ENCODE measurements at places on chromosomes 6 and 20.

- DNase-seq, result no peak
Observed at GRCh38 chr6:25025919-25026301, 90.2 kb upstream of the RIPOR2 start.

DNA sequence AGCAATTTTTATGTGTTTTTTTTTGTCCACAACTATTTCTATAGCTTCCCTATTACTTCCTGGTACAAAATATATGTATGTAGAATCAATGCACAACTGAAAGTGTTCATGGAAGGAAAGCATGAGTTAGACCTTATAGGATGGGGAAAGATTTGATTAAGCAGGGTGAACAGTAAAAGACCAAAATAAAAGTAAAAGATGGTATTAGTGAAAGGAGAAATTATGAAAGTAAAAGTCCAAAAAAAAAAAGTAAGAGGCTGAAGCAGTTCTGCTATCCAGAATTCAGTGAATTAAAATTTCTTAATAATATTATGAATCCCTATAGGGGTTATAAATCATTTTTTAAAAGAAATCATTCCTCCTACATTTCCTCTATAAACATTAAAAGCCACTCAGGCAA, 114.3 kb downstream of the EPHA7 start:
- DNase-seq, result no peak

DNA sequence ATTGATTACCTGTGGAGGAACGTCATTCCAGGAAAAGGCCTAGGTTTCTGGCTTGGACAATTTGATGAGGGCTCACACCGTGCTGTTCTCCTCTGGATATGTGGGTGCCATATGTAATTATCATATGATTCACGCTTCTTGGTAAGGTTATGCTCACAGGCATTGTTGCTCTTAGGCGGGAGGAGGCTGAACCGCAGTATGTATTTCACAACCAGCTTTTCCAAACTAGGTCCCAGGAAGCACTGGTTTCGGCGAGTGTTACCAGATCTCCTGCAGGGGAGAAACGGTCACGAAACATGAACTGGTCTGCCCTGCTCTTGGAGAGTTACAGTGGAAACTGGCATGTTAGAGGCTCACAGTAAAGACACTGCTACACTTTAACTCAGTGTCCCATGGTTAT, 793 bp upstream of the FAM50B start:
- no peak for DNase-seq

DNA sequence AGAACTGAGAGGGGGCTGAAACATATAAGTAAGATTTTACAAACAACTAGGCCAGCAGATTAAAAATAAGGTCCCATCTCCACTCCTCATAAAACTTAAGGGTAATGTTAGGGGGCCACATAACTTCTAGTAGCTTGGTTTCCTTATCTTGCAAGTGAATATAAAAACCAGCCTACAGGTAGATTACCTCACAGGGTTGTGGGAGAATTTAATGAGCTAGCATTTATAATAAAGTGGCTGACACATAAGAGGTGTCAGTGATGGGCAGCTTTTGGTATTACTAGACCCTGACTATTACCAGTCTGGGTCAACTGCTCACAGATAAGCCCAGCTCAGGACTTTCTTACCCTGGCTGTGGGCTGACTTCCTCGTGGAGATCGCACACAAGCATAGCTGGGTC, 9.2 kb upstream of the PPP1R14C start:
- DNase-seq, result no peak

DNA sequence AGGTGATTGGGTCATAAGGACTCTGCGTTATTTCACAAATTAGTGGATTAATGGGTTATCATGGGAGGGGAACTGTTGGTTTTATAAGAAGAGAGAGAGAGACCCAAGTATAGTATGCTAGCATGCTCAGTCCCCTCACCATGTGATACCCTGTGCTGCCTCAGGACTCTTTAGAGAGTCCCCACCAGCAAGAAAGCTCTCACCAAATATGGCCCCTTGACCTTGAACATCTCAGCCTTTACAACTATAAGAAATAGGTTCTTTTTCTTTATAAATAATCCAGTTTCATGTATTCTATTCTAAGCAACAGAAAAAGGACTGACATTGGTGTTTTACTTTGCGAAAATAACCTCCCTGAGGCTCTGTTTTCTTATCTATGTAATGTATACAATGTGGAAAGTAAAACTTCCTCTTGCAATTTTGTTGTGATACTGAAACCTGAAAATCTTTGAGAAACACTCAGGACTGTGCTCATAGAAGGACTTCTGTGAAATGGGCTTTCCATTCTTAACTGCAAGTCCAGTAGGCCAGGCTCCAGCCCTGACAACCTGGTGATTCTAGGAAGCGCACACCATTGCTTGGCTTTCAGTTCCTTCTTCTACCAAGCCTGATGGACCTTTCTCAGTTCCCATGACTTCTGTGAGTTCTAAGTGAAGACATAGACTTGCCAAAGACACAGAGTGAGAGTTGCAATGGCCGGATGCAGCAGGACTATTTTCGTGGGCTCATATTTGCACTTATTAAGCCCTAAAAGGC, 21.9 kb downstream of the SIRPD start:
- DNase-seq, result no peak

DNA sequence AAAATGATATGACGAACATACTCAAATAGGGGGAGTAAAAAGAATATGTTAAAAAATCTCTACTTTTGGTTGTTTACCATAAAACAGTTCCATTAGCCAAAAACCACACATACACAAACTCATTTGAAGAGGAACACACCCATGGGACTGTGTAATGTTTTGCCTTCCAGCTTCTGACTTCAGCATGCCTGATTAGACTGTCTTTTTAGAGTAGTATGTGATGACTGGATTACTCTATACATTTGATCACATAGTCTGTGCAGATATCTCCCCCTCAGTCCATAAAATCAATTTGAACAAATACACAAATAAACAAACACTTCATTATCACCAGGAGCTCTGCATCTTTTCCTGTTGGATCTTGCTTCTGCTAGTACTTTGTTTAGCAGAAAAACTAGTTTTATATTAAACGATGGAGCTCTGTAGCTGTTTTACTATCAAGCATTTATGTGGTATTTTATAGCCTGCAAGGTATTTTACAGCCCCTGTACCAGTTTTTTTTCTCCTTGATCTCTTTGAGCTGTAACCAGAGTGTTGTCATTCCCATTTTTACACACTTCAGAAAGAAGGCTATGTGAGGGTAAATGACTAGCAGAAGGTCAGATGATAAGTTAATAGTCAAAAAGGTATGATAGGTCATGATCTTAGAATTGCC, 866.5 kb upstream of the MAP3K7 start:
- DNase-seq, result no peak

DNA sequence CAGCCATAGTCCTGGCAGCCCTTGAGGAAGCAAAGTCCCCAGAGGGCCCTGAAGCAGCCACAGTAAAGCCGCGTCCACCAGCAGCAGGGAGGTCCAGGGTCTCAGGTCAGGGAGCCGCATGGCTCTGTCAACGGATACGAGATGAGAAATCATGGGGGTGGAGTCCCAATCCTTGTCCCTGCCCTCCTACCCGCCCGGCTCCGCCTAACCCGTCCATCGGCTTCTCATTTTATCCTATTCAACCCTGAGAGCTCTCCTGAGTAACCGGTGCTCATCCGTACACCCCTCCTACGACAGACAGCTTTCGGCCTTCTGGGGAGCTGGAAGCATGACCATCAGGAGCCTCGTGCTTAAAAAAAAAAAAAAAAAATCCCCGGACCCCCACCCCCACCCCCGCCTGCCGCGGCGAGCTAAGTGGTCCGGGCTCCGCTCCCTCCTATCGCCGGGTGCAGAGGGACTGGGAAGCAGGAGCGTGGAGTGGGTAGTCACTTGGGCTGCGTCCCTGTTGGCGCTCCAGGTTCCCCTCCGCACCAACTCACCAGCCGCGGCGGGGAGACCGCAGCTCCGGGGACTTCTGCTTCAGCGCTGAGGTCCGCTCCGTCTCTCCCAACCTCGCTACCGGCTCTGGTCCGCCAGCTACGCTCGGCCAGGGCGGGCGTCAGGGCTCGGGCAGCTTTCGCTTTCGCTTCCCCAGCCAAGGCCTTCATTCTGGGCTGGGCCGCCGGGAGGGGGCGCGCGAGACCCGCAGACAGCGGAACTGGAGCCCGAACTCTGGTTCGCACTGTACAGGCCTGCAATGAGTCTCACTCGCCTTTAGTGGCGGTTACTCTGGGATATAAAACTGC, at the start of gene TAP2:
TSS of gene TAP2 (minus strand) at position 626 of the 845 bp plus-strand sequence. CDS start at position 120, 506 bp downstream.
- peak; percentile 79 for DNase-seq

GRCh38 chr6:12012038-12012557, at the start of gene HIVEP1:
HIVEP1 (plus strand) TSS chr6:12012312; CDS start chr6:12015629, 3,317 bp downstream.
- no peak for DNase-seq

- DNase-seq, result no peak
Observed at GRCh38 chr6:49557177-49557576, 6.7 kb downstream of the C6orf141 start.

DNA sequence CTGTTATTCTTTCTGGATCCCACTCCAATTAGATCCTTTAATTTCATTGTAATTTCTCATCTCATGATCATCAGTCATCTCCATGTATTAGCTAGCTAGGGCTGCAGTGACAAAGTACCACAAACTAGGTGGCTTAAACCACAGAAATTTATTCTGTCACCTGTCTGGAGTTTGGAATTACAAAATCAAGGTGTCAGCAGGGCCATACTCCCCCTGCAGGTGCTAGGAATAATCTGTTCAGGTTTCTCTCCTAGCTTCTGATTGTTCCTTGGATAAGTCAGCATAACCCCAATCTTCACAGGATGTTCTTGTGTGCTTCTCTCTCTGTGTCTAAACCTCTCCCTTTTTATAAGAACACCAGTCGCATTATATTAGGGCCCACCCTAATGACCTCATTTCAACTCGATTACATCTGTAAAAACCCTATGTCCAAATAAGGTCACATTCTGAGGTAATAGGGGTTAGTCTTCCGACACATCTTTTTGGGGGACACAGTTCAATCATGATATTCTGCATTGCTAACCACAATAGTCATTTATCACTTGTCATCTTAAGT, 40.5 kb downstream of the BEND6 start:
- peak; percentile 19 for DNase-seq

DNA sequence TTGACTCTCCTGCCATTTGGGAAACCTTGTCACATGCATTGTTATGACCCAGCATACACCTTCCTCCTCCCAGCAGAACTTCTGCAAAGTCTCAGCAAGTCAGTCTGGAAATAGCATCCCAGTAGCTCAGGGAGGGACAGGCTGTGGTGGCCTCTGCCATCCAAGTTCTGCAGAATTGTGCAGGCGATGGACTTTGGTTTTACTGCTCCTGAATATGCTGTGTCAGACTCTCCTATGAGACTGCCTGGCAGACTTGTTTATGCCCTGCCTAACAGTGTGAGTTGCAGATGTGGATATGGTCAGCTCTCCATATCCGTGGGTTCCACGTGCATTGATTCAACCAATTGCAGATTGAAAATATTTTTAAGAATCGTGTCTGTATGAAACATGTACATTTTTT, 52.8 kb downstream of the SNRNP48 start:
- no peak for DNase-seq

- peak; percentile 91 for DNase-seq
Observed at GRCh38 chr6:122696853-122697252, 82.7 kb upstream of the FABP7 start.

- no peak for DNase-seq
Observed at GRCh38 chr6:167573461-167574215, 248.8 kb downstream of the TTLL2 start.

GRCh38 chr6:170012037-170012330, 260.6 kb downstream of the ERMARD start:
- no peak for DNase-seq

DNA sequence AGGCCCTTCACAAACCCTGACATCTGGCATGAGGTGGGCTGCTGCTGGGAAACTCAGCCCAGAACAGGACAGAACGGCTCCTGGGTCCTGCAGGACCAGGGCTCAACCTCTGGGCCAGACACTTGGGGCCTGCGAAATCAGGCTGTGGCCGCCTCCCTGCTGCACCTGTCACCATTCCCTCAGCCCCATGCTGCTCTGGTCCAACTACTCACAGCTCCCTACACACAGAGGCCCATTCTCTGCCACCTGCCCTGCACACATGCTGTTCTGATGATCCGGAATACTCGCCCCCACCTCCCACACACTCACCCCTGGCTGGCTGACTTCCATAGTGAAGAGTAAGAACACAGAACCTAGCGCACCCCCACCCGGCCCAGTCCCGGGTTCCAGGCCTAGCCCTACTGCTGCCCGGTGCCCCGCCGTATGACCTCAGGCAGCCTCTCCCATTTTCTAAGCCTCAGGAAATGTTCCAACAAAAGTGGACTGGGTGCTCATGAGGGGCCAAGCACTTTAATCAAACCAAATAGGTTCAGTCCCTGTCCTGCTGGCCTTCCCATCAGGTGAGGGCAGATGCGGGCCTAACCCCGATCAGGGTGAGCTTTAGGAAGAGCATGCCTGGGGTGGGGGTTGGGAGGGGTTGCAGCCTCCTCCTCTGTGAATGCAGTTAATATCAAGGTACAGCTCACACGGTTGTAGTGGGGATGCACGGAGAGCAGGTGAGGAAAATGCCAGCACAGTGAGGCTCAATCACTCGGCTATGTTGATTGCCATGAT, 3.9 kb downstream of the PEDS1 start:
- DNase-seq, result no peak

- DNase-seq, result no peak
Observed at GRCh38 chr6:90574610-90575009, 12.3 kb downstream of the MAP3K7 start.

GRCh38 chr6:83962582-83962981, 71.0 kb upstream of the MRAP2 start:
- DNase-seq, result no peak

GRCh38 chr20:41222296-41222695, 85.0 kb downstream of the PLCG1 start:
- DNase-seq, result no peak

DNA sequence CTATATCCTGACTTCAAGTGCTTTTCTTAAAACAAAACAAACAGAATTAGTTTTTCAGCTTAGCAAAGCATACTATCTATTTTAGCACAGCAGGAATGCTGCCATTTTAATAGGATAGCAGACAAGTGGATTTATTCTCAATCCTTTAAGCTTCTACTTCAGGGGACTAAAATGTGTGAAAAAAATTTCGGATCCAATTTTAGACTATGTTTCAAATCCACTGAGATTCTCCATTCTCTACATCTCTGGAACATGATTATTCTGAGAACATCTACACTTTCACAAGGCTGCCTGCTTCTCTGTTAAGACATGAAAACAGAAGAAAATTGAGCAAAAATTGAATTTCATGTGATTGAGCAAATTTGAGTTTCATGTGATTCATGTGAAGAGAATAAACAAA, 1321.3 kb downstream of the HACE1 start:
- DNase-seq, result no peak

- DNase-seq, result no peak
Observed at GRCh38 chr20:48776306-48776705, 51.5 kb downstream of the PREX1 start.

DNA sequence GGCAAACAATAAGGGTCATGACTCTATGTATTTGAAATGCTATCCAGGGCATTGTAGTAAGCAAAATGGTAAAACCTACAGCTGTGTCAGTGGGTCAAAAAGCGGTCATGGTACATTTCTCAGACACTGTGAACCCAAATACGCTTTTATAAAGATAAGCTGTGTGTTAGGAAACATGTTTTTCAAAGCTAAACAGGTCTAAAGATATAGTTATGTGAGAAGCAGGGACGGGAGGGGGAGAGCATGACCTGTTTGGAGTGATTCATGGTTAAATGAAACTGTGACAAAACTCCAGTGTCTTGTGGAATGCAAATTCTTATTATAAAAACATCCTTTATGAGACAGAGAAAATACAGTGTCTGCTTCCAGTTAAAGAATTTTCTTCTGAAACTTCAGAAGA, 205.4 kb upstream of the BMP2 start:
- DNase-seq, result no peak

GRCh38 chr20:63284544-63284949, 8.4 kb upstream of the COL20A1 start:
- DNase-seq, result no peak

Data from HCT116 (cell line).